Central memory CD4-positive, alpha-beta T cell (primary cell): ENCODE measurements at places on chromosomes 11 and 22.

DNA sequence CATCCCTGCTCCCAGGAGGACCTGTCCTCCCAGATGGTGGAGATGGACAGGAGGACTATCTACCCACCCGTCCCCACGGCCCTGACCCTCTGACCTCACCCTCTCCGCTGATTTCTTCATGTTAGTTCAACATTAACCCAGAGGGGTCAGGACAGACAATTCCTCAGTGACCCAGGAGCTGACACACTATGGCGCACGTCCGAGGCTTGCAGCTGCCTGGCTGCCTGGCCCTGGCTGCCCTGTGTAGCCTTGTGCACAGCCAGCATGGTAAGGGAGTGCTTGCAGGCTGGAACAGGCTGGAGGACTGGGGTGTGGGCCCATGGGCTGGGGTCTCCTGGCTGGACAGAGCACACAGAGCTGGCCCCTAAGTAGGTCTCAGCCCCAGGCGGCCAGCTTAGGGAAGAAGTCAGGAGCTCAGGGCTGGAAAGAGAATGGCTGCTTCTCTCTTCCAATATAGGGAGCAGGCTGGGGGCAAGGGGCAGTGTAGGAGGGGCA lies at the start of gene F2:
TSS of gene F2 (plus strand) at position 166 of the 495 bp plus-strand sequence. CDS start at position 189, 23 bp downstream.
- DNase-seq = no peak

GRCh38 chr22:43377896-43378704 lies 33.7 kb upstream of the MPPED1 start:
- DNase-seq = no peak

- DNase-seq = no peak
These were observed 530.4 kb upstream of the TENM4 start for GRCh38 chr11:79971255-79971654.

DNA sequence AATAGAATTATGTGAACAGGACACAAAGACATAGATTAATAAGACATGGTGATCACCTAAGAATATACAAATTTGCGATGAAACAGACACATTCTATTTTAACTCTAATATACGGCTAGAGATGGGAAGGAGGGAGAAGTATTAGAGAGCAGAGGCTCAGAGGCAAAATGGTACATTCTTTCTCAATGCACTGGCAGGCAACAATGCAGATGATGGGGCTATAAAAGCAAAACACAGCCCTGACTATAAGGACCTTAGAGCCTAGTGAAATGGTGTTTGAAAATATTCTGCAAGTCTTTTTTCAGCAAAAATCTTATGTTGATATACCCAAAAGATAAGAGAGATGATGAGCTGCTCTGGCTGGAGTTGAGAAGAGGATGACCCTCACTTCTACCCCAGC lies 13.1 kb downstream of the TCF20 start:
- no peak for DNase-seq

DNA sequence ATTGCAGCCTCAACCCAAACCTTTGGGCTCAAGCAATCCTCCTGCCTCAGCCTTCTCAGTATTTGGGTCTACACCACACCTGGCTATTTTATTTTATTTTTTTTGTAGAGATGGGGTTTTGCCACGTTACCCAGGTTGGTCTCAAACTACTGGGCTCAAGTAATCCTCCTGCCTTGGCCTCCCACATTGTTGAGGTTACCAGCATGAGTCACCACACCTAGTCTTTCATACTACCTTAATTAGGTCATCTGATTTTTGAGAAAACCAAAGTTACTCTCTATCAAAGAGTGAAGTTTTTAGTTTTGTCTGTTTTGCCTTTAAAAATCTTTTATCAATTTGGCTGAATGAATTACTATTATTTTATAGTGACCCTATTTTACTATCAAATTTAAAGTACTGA lies 335.6 kb upstream of the LRRC4C start:
- DNase-seq = no peak

- DNase-seq = no peak
These were observed 1.4 kb upstream of the MS4A13 start for GRCh38 chr11:60513496-60514460.

DNA sequence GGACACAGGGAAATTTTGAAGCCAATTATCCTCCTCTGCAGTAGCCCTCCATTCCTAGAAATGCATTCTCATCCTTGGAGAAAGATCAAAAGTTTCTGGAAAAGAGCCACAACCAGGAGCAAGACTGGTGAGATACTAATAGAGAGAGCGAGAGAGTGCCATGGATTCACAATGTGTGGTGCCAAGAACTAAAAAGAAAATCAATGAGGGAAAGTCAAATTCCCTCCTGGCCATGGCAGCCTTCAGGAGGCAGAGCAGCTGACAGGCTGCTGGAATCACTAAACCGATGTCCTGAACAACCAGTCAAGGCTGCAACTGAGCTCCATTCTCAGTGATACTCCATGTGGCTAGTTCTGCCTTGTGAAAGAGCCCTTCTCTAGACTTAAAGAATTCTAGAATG lies 561.0 kb downstream of the SOX6 start:
- no peak for DNase-seq

- DNase-seq = no peak
These were observed 14.0 kb upstream of the NECTIN1 start for GRCh38 chr11:119743006-119743405.

DNA sequence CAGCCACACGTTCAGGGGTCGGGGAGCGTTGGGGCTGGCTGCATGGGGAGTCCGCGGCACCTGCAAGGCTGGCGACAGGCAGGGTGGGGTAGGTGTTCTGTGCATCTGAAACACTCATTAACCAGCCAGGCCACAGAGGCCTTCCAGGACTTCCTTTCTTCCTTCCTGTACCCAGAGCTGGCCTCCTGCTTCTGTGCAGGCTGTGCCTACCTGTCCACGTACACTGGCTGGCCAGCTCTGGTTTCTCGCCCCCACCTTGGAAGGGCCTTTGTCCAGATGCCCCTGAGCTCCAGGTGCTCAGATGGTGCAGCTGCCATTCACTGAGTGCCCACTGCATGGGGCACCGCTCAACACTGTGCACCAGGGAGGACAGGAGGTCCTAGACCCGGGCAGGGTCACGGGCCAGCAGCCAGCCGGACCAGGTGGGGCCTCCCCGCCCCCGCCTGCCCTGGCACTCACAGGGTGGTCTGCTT lies 15.9 kb downstream of the TTLL12 start:
- DNase-seq = no peak

DNA sequence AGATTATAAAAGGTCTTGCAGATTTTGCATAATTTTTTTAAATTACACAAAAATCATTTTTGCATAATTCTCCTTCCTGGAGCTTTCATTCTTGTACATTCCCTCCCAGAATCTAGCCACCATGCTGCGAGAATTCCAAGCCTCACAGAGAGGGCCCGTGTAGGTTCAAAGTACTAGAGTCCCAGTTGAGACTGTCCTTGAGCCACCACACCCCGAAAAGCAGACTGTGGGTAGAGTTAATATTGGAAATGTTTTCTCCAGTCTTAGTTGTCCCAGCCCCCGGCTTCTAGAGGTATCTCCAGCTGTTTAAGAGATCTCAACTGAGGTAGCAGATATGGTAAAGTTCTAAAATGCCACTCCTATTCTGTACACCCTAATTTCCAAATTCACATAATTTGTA lies 407.3 kb upstream of the ANO3 start:
- DNase-seq = no peak

DNA sequence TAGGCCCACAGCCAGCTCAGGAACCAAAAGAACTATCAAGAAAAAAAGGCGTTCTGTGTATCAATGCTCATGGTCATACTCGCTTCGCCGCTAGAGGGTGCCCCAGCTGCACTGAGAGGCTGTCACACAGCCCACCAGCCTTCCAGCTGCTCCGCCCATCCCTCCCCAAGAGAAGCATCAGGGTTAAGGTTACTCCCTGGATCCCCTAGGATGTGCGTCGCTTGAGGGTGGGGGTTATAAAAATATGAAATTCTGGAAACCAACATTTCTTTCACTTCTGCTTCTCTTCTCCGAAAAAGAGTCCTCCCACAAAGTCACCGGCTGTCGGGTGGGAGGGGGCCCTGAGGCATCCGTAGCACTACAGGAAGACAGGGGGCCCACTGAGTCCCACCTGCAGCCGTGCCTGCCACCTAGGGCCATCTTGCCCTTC lies 1.7 kb downstream of the CBX6 start:
- DNase-seq = peak; percentile 73

GRCh38 chr11:15685306-15685705 lies 570.6 kb downstream of the INSC start:
- no peak for DNase-seq
